ENCODE measurements at places on chromosomes 5 and 9. TPM values are rescaled to one million over a fixed set of nuclear protein-coding genes. Genes with fewer than 3 reads are reported as not detected.

GRCh38 chr9:24602693-24603352, 57.1 kb upstream of the IZUMO3 start:
- DNase-seq, result no peak

- no peak for DNase-seq
Measured at GRCh38 chr5:89668821-89669220, 740.7 kb downstream of the CETN3 start.

Gene PCDHB5
- total RNA-seq, result 2.5 TPM

Gene PLCXD3
- total RNA-seq, result not detected

Gene PCDHA9
- 0.06 TPM for total RNA-seq

Gene PCDHB15
- total RNA-seq, result 1.7 TPM

GRCh38 chr5:143781993-143782520, 29.9 kb upstream of the HMHB1 start:
- DNase-seq, result no peak

- DNase-seq, result no peak
Measured at GRCh38 chr9:136592666-136593065, 46.8 kb upstream of the NOTCH1 start.

Gene ZSWIM6
- 16.3 TPM for total RNA-seq

GRCh38 chr5:96648023-96648422, 14.2 kb upstream of the CAST start:
- DNase-seq, result no peak

- DNase-seq, result no peak
Measured at GRCh38 chr5:1799110-1799601, 481 bp downstream of the MRPL36 start.

- no peak for DNase-seq
Measured at GRCh38 chr5:36202521-36202961, 39.2 kb downstream of the NADK2 start.
